ENCODE measurements at places on chromosomes 16 and 17.

DNA sequence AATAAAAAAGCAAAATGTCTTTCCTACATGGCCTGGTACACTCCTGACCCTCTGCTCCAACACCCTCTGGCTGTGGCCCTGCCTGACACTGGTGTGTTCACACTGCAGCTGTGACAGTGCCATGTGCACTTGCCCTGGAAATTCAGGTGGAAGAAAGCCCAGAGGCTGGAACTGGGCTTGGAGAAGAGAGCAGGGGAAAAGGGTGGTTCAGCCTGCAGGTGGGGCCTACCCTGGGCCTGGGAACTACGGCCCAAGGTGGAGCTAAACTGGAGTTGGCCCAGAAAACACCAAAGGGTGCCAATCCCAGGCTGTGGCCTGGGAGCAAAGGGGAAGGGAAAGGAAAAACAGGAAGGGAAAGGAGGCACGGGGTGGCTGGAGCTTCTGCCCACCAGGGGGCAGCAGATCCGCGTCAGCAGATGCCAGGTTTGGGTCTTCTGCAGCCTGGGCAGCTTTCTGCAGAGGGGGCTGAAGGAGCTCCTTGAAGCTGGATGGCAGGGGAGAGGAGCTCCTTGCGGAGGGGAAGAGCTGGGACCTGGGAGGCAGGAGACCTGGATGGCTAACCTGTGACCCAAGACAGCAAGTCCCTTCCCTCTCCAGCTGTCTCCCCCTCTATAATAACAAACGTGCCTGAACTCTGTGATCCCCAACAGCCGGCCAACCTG lies 15.4 kb upstream of the CTCF start:
- peak; percentile 87 for DNase-seq

DNA sequence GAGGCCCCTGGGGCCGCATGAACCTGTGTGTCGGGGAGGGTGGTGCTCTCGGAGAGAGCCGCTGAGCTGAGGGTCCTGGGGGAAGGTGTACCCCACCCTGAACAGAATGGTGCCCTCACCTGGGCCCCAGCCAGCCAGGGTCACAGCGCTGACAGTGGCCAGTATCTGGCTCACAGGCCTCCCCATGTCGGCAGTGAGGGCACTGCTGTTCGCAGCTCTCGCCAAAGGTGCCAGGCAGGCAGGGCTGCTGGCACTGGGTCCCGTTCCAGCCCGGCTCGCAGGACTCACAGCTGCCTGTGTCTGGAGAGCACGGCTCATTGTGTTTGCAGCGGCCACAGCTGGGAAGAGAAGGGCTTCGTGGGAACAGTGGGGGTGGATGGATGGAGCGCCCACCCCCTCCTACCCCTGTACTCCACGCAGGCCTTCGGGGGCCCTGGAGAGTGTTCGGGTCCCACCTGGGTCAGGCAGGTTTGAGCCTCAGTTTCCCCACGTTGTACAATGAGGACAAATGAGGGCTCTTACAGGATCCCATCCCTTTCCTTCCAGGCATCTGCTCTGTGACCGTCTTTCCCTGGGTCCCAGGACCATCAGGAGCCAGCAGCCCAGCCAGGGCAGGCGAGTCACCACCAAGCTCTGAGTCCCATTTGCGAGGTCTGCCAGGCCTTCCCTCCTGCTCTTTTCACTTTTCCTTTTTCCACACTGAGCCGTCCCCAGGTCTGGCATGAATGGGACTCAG lies 5.0 kb downstream of the SCARF1 start:
- DNase-seq: no peak

GRCh38 chr17:34850023-34850422 lies 111.2 kb downstream of the CCT6B start:
- DNase-seq: no peak

GRCh38 chr17:74592087-74592990 lies at the start of gene CD300LD:
Gene CD300LD (minus strand): TSS chr17:74592283. CDS start chr17:74592202, 81 bp downstream.
- DNase-seq: no peak

DNA sequence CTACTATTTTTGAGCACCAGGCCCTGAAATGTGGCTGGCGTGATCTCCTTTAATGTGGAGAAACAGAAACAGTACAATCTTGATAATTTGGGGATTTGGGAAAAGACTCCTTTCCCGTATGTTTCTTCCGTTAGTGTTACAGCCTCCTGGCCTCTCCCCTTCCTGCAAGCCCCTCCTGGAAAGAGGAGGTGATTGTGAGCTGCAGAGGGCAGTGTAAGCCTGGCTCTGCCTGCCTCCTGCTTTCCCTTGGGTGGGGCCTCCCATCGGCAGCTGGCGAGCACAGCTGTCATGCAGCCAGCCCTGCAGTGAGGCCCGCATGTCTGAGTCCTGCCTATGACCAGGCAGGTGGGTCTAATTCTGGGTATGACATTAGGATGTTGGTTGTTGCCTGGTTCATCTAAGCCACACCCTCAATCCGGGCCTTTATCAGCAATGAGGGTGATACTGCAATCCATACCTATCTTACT lies 48.7 kb upstream of the WSB1 start:
- peak; percentile 81 for DNase-seq

GRCh38 chr16:47008612-47009011 lies 35.1 kb upstream of the DNAJA2 start:
- DNase-seq: no peak

- DNase-seq: peak; percentile 80
Observed at GRCh38 chr17:48374650-48375230, 55.3 kb downstream of the SKAP1 start.

- no peak for DNase-seq
Observed at GRCh38 chr17:72967977-72968585, 124.4 kb downstream of the SLC39A11 start.

DNA sequence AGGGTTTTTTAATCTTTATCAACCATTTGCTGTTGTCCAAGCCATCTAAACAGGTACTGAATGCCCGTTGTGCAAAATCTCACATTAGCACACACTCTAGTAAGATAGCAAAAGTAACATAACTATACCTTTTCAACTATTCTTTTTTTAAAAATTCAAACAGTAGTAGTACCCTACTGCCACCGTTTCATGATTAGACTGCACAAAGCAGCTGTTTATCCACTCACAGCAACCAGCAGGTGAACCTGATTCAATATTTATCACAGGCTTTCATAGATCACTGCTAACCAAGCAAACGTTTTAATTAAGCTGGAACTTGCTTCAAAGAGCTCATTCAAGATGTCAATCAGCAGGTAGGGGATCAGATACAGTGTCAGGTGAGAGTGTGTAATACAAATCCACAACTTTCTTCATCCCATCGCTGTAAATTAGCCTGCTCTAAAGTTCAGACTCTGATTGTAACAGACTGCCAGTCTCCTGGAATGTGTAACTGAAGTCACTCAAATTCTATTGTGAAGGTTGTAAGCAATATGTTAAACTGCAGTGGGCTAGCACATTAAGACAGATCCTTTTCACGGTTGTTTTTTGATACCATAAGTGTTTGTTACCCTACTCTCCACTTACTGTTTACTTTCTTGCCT lies 47.3 kb downstream of the BRIP1 start:
- no peak for DNase-seq

DNA sequence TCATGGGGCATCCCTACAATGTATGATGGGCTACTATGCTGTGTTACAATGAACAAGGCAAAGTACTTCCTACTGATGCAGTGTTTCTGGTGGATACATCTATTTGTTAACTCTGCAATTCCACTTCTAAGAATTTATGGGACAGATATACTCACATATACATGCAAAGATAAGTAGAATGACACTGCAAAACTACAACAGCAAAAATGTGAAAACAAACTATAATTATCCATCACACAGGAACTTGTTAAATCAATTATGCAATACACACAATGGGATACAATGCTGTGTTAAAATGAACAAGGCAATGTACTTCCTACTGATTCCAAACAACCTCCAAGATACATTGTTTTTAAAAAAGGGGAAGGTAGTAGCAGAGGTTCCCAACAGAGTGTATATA lies 3.2 kb downstream of the DDX52 start:
- no peak for DNase-seq

DNA sequence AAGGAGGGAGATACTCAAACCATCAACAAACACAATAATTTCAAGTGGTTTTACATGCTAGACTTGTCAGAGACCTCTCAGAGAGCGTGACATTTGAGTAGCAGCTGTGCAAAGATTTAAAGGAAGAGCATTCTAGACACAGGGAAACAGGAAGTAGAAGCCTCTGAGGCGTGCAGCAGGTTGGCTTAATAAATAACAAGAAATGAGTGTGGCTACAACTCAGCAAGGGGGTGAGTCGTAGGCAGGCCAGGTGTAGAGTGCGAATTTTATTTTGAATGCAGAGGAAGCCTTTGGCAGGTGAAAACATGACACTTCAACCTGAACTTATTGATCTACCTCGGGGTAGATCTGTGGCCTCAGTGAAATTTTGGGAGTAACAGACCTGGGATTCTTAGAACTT lies 73.2 kb upstream of the MRTFB start:
- peak; percentile 52 for DNase-seq

- no peak for DNase-seq
Observed at GRCh38 chr16:59597269-59597668, 863.2 kb upstream of the GOT2 start.

- peak; percentile 57 for DNase-seq
Observed at GRCh38 chr16:46673320-46674013, 15.5 kb downstream of the VPS35 start.

GRCh38 chr17:5826384-5826783 lies 242.1 kb upstream of the NLRP1 start:
- DNase-seq: no peak

DNA sequence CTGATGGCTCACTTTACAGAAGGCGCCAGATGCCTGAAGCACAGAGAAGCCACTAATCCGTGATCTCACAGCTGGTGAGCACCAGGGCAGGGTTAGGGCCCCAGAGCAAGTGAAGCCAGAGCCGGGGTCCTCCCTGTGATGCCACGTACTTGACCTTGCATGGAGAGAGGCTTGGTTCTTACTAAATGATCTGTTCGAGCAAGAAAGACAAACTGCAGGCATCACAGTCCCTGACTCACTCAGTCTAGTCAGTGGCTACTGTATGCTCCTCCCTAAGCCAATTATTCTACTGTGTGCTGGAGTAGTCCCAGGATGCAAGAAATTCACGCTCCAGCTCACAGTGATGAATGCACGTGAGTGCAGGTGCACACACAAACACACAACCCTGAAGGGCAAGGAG lies 55.4 kb downstream of the SDK2 start:
- no peak for DNase-seq
